ENCODE measurements at places on chromosomes 6 and 20.

GRCh38 chr6:144063744-144064401 lies 31.5 kb downstream of the SF3B5 start:
- no peak for DNase-seq

DNA sequence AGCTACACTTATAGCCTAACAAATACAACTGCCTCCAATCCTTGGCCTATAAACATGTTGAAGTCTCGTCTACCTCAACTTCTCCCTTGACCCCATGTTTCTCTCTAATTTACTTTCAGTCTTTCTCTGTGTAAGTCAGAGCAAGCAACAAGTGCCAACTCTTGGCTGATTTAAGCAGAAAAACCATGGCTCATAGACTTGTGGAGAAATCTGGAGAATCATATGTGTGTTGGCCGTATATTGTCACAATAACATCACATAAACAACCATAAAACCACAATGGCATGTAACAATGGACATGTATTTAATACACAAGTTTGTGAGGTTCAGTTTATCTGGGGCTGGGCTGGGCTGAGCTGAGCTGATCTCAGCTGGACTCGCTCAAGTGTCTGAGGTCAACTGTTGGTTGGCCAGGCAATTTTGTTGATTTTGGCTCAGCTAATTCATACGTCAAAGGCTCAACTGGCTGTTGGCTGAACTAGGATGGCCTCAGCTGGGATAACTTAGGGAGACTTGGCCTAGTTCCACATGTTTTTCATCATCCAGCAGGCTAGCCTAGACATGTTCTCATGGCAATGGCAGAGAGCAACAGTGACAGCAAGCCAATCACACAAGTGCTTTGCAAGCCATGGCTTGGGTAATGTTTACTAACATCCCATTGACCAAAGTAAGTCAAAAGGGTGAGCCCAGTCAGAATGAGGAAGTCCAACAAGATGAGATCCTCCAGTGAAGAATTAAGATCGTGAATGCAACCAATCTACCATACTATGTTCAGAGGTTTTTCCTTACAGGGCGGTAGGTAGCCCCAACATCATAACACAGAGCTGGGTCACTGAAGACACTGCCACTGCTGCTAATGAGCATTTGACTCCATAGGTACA lies 12.9 kb upstream of the TBC1D22B start:
- DNase-seq: peak; percentile 100

GRCh38 chr20:33526769-33527168 lies 36.9 kb downstream of the CBFA2T2 start:
- no peak for DNase-seq

GRCh38 chr6:145051661-145052060 lies 683.7 kb downstream of the EPM2A start:
- DNase-seq: no peak

- peak; percentile 33 for DNase-seq
These were observed 92.6 kb downstream of the RNGTT start for GRCh38 chr6:88870717-88871330.

- no peak for DNase-seq
These were observed 319.0 kb downstream of the LRFN2 start for GRCh38 chr6:40268166-40268565.

- DNase-seq: no peak
These were observed 909 bp upstream of the NUDT3 start for GRCh38 chr6:34393191-34393965.

- no peak for DNase-seq
These were observed 951 bp upstream of the OLIG3 start for GRCh38 chr6:137494988-137495702.

- DNase-seq: no peak
These were observed 147.4 kb downstream of the CD24 start for GRCh38 chr6:106827081-106827480.

- no peak for DNase-seq
These were observed 12.1 kb downstream of the TRAPPC3L start for GRCh38 chr6:116533233-116533957.

DNA sequence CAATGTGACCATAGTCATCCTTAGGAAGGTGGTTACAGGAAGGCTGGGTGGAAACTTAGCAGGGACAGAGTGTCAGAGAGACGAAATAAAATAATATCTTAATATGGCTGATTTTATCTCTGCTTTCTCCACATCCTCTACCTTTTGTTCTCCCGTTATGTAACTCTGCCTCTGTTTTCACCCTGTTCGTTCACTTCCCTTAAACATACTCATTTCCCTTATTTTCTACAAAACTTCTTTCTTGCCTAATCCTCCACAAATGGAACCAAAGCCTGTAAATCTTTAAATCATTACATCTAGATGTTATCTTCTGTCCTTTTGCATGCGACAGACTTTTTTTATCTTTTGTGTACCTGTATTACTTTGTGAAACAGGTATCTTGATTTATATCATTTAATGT lies 23.3 kb upstream of the CRIP3 start:
- DNase-seq: no peak

DNA sequence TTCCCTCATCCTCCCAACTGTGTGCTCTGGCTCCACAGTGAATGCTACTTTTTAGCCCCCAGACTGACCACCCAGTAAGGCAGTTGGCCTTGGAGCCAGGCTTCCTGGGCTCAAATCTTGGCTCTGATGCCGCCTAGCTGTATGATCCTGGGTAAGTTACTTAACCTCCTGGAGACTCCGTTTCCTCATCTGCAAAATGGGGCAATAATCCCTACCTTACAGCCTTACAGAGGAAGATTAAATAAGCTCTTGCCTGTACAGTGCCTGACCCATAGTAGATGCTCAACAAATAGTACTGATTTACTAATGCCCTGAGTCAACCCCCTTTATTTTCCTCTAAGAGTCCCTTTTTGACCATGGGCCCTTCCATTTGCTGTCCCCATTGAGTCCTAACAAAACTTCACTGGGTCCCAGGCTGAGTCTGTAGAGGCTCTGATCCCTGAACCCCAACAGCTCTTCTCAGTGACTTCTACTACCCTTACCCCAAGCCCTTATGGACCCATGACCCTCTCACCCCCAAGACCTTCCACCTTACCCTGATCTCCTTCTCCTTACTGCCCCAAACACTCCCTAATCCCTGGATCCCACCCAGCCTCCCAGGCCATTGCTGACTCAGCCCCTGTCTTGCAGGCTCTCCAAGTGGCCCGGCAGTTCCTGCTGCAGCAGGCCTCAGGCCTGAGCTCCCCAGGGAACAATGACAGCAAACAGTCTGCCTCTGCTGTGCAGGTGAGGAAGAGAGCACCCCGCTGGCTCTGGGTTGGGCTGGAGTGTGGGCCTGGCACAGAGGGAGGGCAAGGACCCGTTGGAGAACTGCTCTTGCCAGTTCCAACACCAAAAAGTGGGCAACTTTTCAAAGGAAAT lies 31.4 kb downstream of the FOXP4 start:
- no peak for DNase-seq

- DNase-seq: peak; percentile 44
These were observed 5.1 kb downstream of the TP53RK start for GRCh38 chr20:46683939-46684750.

- no peak for DNase-seq
These were observed 34.0 kb upstream of the NUP153 start for GRCh38 chr6:17740559-17741220.

DNA sequence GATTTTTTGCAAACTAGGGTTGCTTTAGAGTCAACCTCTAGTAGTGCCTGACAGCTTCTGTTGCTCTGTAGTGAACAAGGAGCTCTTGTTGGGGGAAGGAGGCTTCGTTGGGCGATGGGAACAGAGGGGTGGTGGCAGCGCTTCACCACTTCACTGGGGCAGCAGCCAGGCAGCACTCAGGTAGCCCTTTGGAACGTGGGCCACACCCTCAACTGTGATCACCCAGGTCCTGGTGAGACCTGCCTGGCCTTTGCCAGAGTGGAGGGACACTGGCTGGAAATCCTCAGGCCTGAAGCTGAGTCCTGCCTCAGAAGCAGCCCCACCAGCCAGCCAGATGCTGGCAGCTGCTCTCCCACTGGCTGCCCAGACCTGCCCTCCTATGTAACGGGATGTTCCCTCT lies 10.4 kb upstream of the EDN3 start:
- no peak for DNase-seq

DNA sequence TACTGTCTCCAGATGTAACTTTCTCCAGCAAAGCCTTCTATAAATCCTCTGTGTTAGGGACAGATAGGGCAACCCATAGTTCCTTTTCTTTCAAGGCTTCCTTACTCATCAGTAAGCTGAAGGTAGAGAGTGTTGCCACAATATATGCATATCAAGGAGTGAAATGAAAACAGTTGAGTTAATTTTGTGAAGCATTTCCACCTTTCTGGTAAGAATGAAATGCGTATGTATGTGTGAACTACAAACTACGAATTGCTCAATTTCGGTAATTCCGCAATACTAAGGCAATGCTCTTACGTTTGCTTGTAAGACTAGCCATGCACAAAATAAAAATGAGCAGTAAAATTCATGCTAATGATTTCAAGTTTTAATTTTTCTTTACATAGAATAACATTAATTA lies 61.2 kb upstream of the HBS1L start:
- no peak for DNase-seq

GRCh38 chr6:75691012-75691411 lies 58.0 kb upstream of the MYO6 start:
- no peak for DNase-seq

DNA sequence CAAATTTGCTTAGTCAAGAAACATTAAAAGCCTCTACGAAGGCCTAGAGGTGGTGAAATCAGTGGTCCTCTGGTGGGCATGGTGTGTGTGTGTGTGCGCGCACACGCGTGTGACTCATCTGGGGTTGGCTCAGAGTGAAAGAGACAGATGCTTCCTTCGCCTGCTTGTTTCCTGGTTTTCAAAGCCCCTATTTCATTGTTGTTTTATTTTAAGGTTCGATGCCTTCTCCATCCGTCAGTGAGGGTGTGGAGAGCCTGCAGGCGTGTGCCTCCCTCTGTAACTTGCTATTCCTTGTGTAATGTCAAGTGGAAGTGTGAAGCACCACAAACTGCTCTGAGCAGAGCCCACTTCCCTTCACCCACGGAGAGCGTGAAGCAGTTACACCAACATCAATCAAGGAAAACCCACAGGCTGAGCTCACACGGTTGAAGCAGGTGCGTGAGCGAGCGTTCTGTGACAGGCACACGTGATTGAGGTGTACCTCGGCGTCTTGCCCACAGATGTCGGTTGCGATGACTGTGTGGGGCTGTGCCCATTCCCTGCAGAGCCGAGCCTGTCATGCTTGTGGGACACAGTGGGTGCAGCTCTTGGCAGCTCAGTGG lies 233.9 kb downstream of the PRL start:
- no peak for DNase-seq

GRCh38 chr6:140001821-140002341 lies 627.4 kb upstream of the CITED2 start:
- DNase-seq: peak; percentile 55

DNA sequence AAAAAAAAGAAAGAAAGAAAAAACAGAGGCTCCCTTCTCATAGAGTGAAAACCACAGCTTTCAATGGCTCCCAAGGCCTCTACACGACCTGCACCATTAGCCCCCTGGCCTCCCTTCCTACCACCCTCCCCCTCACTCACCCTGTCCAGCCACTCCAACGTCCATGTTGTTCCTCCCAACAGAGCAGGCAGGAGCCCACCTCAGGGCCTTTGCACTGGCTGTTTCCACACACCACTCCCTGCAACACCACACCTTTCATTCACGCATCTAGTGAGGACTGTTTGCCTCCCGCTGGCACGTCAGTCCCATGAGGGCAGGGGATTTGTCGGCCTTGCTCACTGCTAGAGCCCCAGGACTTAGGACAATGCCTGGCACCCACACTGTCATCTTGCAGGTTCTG lies 39.5 kb downstream of the GRM4 start:
- no peak for DNase-seq

GRCh38 chr20:36493801-36494114 lies 47.6 kb upstream of the MYL9 start:
- peak; percentile 76 for DNase-seq

DNA sequence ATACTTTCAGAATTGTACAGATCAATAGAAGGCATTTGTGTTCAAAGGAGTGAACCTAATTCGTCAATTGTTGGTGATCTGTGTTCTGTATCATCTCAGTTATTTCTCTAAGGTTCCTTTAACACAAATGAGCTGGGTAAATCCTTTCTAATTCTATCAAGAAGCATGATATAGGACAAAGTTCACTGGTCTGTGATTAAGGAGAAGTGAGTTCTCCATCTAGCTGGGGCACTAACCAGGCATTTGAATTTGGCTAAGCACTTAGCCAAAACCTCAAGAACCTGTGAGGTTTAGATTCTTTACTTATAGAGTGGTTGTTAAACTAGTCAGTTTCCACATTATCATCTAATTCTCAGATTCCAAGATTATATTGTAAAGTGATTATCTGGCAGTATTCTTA lies 50.3 kb downstream of the DOP1A start:
- no peak for DNase-seq

DNA sequence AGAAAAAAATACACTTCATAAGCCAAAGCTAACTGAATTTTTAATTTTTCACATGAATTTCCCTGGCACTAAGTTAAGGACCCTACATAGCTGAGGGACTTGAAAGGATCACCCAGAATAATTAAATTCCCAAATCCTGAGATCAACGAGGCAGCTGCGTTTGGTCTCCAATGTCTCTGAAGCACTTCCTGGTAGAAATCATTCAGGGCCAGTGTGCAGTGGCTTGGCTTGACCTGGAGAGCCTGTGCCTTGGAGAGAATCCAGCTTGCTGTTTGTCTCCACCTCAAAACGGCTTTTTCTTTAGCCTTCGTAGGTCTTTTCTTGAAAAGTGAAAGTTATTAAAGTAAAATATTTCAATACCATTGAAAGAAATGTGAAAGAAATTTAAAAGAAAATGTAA lies 92.4 kb downstream of the SMOC2 start:
- no peak for DNase-seq

DNA sequence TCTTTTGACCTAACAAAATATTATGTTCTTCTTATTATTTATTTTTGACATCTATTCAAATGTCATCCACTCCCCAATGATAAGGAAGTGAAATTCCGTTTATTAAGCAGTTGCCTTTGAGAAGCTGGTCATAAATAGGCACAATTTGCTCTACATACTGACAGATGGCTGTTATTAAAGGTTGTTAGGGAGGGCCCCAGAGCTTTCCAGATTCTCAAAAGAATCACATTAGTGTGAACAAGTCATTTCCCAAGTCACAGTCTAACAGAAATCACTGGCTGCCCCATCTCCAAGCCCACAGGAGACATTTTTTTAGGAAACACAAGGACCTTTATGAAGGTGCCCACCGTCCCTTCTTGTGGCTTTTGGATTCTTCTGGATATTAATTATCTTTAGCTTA lies 172.4 kb downstream of the MEI4 start:
- no peak for DNase-seq

GRCh38 chr20:19451231-19451922 lies 238.9 kb downstream of the SLC24A3 start:
- DNase-seq: no peak

GRCh38 chr6:155187106-155187505 lies 76.7 kb upstream of the CLDN20 start:
- DNase-seq: no peak
